ENCODE measurements at places on chromosomes 1 and 21.

DNA sequence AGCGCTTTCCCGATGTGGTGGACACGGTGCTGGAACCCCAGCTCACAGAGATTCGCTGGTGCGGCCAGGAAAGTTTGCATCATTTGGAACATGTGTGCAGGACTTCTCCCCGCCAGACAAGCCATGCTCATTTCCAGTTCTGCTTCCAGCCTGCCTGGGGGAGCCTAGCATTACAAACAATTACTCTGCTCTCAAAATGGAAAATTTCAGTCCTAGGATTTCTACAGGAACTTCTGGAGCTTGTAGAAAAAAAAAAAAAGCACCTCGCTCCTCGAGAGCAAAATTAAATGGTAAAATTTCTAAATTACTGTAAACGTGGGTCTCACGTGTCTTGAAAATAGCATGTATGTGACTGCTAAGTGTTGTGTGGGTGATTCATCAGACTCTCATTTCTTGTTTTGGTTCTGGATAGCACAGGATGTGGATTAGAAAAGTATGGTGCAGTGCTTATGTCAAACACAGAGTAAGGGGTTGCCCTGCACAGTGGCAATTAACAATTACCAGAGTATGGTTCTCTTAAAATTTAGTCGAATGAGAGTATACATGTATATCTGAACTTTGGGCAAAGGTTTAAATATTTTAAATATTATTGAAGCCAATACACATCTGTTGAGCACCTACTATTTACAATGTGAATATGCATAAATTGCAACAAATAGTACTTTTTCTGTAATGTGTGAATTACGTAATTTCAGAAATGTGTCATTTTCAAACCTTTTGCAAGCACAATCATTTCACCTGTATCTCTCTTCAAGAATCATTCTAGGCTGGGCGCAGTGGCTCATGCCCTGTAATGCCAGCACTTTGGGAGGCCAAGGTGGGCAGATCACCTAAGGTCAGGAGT lies 61.8 kb upstream of the PTGFRN start:
- no peak for DNase-seq

GRCh38 chr21:44331650-44332307 lies 7.4 kb downstream of the CFAP410 start:
- DNase-seq, result no peak

- no peak for DNase-seq
Observed at GRCh38 chr1:213008564-213008963, 7.1 kb downstream of the ANGEL2 start.

GRCh38 chr1:14598007-14598497 lies 433 bp upstream of the KAZN start:
- DNase-seq, result peak; percentile 64

- no peak for DNase-seq
Observed at GRCh38 chr1:14826731-14827326, 228.3 kb downstream of the KAZN start.

DNA sequence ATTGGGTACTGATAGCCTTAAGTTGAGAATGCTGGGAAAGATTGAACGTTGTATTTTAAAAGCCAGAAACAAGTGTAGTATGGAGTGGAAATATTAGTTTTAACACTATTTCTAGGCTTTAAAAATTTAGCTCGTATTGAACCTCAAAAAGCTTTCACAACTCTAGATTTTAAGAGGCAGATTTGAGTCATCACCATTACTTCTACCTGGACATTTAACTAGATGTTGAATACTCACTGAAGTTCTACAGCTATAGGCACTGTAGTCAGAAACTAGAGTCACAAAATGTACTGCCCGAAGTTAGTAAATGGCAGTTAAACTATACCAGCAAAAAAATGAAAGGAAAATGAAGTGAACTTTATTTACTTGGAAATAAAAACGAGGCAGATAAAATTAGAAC lies 96.5 kb downstream of the NEK7 start:
- DNase-seq, result no peak

DNA sequence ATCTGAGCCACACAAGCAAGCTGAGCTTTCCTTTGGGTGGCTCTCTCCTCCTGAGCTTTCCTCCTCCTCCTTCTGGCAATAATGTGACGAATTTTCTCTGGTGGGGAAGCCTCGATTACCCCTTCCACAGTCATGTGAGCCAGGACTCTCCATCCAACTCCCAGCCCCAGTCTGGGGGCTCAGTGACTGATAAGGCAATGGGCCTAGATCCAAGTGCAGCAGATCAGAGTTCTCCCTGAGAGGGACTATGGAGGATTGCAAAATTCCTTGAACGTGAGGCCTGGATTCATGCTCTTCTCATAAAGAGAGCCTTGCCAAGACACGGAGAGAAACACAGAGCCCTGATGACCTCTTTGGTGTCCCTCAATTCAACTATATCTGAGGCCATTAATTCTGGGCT lies 31.3 kb upstream of the TRIM67 start:
- DNase-seq, result no peak
